Smooth muscle cell of bladder (primary cell): ENCODE measurements at places on chromosomes 13 and 19. TPM values are rescaled to one million over a fixed set of nuclear protein-coding genes. Genes with fewer than 3 reads are reported as not detected.

The SLITRK5 gene
- not detected in 2 replicates for total RNA-seq

The KLK3 gene
- not detected in 2 replicates for total RNA-seq

The OR10H5 gene
- total RNA-seq, result not detected in 2 replicates

The KLK8 gene
- total RNA-seq, result not detected in 2 replicates

The ICAM3 gene
- total RNA-seq, result 10.7 and 12.9 TPM in 2 replicates

The CYP2A7 gene
- total RNA-seq, result not detected in 2 replicates

The XRCC1 gene
- 7.7 and 11.8 TPM in 2 replicates for total RNA-seq

The ZNF599 gene
- 4.7 and 5.3 TPM in 2 replicates for total RNA-seq

The RAB3A gene
- total RNA-seq, result 2.4 and 3.1 TPM in 2 replicates
